Left lobe of liver (tissue), 2 donors: ENCODE measurements at places on chromosomes 5 and 9. TPM values are rescaled to one million over a fixed set of nuclear protein-coding genes. Genes with fewer than 3 reads are reported as not detected.

DNA sequence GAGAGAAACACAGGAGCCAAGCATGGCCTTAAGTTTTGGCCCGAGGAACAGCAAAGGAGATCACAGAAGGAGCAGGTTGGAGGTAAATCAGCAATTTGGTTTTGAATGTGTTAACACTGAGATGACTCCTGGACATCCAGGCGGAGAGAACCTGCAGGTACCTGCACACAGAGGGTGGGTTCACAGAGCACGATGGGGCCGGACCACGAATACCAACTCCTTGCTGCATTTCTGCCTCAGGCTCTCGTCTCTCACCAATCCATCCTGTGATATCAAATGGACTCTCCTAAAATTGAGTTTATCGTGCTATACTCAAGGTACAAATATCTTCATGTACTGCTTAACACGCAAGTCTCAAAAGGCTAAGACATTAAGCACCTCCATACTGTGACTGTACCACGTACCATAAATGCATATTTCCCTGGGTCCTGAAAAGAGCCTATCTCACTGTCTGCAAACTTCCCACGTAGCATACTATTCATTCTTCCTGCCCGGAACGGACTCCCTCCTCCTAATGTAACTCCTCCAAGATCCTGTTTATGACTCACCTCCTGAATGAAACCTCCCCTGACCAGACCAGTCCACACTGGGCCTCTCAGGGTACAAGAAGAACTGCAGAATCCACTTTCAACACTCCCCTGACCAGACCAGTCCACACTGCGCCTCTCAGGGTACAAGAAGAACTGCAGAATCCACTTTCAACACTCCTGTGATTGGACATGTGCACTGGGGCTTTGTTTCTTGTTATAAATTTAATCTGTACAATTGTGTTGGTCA is 380.8 kb upstream of the RFX3 start:
- no peak for DNase-seq

- DNase-seq = no peak
Measured at GRCh38 chr5:40660751-40661150, 19.0 kb upstream of the PTGER4 start.

INSYN2B gene
- not detected for total RNA-seq

IL11RA gene
- 26.5 TPM for total RNA-seq

UGT3A2 gene
- total RNA-seq = 0.18 TPM
